ENCODE measurements at places on chromosomes 11 and 22.

DNA sequence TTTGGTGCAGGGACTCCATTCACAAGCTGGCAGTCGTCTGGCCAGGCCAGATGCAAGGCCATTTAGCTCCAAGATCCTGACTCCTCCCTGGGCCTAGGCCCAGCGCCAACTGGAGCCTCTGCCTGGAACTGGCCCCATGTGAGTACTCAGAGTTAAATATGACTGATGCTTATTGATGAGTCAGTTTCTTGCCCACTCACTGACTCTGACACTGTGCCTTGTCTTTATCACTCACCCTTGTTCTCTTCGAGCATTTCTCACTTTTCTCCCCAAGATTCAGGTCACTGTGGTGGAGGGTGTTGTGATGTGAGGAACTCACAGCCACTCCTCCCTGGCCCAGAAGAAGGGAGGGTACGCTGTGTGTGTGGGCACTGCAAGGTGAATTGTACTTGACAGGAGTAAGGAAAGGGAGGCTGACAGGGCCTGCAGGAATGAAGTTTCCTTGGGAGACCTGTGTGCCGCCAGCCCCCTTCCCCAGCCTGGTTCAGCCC, 23.2 kb upstream of the ST3GAL4 start:
- DNase-seq = no peak

DNA sequence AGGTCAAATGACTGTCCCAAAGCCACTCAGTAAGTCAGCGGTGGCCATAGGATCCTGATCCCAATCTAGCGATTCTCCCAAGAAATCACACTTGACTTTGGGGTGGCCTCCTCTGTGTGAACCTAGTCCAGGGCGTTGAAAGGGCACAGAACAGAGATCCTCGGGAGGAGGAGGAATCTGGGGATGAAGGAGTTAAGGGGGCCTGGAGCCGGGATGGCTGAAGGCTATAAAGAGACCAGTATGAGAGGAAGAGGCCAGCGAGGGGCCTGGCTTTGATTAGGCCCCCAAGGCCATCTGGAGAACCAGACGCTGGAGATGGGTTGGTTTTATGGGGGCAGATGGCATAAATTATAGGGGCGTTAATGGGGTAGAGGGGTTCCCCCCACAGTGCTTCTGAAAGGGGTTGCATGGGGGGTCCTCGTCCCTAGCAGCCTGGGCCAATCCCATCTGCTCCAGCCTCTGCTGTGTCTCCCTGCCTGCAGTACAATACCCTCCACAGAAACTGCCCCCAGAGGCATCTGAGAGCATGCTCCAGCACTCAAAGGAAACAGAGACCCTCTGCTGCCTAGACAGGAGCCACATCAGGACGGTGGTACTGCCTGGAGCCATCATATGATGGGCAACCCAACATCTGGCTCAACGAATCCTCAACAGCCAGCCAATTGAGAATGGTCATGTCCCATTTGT, 35.2 kb upstream of the TRIM29 start:
- no peak for DNase-seq

DNA sequence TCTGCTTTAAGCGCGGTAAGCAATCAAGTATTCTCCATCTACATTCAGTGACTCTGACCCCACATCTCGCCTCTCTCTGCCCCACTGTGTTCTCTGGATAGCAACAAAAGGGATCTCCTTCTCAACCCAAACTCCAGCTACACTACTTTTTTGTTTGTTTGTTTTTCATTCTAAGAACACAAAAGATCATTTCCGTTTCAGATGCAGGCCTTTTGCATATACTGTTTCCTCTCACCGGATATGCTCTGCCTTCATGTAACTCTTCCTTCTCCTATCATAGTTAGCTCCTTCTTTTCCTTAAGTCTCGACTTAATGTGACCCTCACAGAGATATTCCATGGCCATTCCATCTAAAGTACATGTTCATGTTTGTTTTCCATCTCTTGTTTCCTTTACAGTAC, 179.8 kb upstream of the MTMR2 start:
- no peak for DNase-seq

- no peak for DNase-seq
Observed at GRCh38 chr11:60720460-60720859, 4.1 kb upstream of the MS4A18 start.

DNA sequence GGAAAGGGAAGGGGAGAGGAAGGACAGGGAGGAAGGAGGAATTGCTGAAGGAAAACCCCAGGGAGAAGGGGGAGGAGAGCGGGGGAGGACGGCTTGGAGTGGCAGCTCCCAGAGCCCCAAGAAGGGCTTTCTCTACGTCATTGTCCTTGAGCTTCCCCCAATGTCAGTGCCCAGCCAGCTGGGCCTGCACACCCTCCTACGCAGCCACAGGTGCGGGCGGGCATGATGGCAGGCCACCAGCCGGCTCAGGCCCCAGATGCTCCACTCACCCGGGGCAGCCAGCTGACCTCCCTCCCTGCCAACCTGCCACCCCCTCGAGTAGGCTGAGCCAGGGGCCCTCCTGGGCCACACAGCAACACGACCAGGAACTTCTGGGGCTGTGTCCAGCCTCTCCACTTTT, 11.2 kb downstream of the SYT7 start:
- DNase-seq = no peak

GRCh38 chr22:43998679-43999264, 25.3 kb upstream of the PARVB start:
- DNase-seq = no peak

GRCh38 chr11:125410091-125410490, 86.0 kb downstream of the FEZ1 start:
- DNase-seq = no peak

DNA sequence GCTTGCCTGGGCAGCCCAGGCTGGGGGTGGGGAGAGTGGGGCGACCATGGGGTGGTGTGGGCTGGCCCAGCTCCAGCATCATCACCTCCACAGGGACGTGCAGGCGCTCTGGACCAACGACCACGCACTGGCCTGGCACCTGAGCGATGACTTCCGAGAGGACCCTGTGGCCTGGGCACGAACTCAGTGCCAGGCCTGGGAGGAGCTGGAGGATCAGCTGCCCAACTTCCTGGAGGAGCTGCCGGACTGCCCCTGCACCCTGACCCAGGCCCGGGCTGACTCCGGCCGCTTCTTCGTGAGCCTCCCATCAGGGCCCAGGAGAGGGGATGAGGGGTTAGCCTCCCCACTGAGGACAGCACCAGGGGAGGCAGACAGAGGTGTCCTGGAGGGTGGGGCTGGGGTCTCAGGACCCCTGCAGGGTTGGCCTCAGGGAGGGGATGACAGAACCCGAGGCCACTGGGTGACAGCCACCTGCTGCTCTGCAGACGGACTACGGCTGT, 3.8 kb downstream of the SUSD2 start:
- DNase-seq = no peak

All from stimulated activated CD4-positive, alpha-beta T cell treated with anti-CD3 and anti-CD28 coated beads, TNF-alpha, amount 100 ng/mL, for 24 hours (primary cell).